ENCODE measurements at places on chromosomes 2 and 18.

DNA sequence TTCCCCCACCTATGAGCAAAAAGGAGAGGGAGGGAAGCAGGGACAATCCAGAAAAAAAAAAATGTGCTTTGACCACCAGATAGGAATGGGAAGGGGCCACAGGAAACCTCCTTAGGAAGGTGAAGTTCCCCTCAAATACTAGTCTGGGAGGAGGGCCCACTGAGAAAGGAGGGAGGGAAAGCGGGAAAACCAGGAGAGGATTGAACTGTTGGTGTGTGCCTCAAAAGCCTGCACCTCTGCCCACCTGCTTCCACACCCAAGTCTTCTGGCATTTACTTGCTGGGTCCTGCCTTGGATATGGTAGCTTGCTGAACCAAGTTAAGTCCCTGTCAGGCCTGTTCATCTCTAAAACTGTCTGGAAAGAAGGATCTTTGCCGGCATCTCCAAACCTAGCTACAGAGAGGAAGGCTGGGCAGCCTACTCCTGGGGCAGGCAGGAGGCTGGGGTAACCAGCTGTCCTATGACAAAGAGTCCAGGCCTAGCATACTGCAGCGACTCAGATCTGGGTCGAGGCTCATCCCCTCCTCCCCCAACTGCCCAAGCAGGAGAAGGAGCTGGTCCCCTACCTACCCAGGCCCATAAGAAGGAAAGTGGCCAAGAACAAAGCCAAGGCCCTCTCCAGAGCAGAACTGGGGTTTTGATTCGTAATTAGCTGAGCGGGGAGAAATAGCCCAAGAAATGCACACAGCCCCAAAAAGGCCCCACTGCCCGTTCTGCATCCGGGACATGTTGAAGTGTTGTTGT, 3.0 kb downstream of the EN1 start:
- DNase-seq, result peak; percentile 26

GRCh38 chr2:231707625-231707926, 749 bp upstream of the PTMA start:
- DNase-seq, result no peak

- peak; percentile 44 for DNase-seq
Observed at GRCh38 chr2:62423883-62424458, 82.0 kb downstream of the TMEM17 start.

GRCh38 chr2:12855508-12855907, 138.8 kb downstream of the TRIB2 start:
- no peak for DNase-seq

GRCh38 chr2:53751728-53752127, 15.9 kb upstream of the CHAC2 start:
- no peak for DNase-seq

DNA sequence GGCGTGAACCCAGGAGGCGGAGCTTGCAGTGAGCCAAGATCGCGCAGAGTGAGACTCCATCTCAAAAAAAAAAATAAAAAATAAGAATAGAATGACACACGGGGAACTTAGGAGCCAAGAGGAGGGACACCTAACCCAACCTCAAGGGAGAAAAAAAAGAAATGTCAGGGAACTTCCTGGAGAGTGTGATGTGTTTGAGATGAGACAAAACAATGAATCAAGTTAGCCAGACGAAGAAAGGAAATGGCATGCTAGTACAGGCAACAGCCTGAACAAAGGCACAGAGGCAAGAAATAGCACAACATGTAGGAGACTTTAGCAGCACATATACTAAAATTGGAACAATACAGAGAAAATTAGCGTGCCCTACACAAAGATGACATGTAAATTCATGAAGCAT, 36.7 kb upstream of the PAPOLG start:
- no peak for DNase-seq

DNA sequence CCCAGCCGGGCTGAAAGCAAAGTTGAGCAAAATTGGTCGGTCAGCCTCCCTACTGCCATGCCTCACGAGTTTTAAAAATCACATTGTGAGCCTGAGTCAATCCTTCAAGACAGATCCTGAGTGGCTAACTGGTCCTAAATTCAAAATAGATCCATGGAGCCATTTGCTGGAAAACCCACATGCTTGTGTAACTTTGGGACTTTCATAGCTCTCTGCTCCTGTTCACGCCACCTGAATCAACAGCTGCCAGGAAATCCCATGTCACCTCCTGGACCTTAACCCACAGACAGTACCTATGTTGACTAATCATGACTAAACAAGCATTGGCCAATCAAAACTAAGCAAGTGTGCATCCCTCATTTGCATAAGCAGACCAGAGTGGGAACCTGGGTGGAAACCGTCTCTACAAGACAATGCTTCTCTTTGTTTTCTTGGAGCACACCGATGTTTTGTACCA, 42.8 kb upstream of the LDLRAD4 start:
- DNase-seq, result no peak

DNA sequence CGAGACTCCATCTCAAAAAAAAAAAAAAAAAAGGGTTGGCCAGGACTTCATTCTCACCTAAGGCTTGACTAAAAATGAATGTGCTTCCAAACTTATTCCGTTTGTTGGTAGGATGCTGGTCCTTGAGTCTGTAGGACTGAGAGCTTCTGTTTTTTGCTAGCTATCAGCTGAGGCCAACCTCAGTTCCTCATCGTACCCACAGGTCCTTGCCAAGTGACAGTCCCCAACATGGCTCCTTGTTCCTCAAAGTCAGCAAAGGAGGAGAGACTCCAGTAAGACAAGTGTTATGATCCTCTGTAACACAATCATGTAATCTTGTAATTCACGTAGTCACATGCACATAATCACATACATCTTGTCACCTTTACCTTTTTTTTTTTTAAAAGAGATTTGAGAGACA, 37.0 kb downstream of the HAUS1 start:
- DNase-seq, result no peak

- no peak for DNase-seq
Observed at GRCh38 chr2:149040451-149040850, 2.0 kb downstream of the LYPD6B start.

DNA sequence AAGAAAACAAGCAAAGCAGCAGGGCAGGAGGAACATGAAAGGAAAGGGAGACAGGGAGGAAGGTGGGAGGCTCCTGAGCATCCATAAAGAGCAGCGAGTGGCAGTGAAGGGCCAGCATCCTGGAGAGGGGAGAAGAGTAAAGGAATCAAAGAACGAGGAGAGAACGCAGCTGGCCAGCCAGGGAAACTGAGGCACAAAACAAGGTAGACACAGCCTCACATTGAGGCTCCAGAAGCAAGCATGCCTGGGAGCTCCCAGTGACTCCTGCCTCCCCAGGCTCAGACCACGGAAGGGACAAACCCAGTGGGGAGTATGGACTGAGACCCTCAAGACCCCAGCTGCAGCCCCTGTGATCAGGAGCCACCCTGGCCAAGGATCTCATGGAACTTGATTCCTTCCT, 14.0 kb upstream of the TNS1 start:
- no peak for DNase-seq

- no peak for DNase-seq
Observed at GRCh38 chr18:4203568-4204437, 251.3 kb downstream of the DLGAP1 start.

- DNase-seq, result no peak
Observed at GRCh38 chr18:38868757-38869156, 1303.2 kb upstream of the CELF4 start.

- DNase-seq, result no peak
Observed at GRCh38 chr2:105748566-105748965, 3.9 kb downstream of the NCK2 start.

DNA sequence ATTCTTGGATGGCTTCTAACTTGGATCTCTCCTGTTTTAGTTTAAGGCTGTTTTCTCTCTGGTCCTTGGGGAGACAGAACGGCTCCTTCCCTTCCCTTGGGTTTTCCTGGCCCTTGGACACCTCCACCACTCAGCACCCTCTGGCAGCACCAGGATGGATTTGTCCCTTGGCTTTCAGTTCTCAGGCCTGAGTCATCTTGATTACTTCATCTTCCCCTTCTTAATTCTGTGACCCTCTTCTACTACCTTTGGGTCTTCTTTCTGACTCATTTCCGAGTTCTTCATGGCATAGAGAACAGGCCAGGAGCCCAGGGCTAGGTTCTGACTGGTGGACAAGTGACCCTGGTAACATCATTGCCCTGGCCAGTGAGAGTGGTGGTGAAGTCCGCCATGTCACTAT, 14.9 kb downstream of the IGFBP2 start:
- no peak for DNase-seq

DNA sequence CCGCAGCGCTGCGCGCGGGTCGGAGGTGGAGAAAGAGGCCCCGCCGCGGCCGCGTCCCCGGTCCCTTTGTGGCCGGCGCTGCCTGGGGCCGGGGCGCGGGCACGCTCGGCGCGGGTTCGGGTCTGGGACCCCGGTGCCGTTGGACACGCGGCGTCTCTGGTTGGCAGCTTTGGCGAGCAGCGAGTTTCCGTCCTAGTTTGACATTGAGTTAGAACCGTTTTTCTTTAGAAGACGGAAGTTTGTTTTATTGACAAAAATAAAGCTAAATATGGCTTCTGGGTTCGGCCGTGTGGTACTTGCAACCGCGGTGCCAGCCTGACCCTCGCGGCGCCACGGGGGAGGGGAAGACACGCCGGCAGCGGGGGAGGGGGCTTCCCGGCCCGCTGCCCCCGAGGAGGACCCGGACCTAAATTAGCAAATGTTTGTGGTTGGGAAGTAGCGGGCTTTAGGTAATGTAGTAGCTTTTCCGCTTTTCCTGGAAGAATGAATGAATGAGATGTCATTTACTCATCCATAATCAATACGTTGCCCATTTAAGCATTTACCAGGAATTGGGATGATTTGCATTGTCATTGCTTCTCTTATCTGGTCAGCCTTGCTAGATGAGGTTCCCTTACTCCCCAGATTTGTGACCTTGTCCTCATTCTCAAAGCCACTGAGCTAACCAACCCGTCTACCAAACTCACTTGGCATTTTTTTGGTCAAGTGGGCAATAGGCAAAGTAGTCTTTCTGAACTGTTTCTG, 530 bp downstream of the GALNT1 start:
- no peak for DNase-seq

- no peak for DNase-seq
Observed at GRCh38 chr2:29509397-29509796, 394.2 kb downstream of the CLIP4 start.

DNA sequence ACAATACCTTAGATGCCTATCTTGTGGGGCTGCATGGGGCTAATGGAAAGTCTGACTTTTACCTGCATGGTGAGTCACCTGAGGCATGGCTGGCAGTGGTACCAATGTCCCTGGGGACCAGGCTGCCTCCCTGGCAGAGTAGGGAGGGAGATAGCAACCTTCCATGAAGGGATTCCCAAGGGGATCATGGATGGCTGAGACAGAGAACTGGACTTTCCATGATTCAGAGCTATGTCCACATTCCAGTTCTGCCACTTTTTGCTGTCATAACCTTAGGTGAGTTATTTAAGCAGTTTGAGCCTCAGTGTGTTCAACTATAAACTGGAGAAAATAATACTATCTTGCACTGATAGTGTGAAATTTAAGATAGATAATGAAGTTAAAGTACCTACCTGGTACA, 178.6 kb downstream of the SETBP1 start:
- DNase-seq, result no peak

DNA sequence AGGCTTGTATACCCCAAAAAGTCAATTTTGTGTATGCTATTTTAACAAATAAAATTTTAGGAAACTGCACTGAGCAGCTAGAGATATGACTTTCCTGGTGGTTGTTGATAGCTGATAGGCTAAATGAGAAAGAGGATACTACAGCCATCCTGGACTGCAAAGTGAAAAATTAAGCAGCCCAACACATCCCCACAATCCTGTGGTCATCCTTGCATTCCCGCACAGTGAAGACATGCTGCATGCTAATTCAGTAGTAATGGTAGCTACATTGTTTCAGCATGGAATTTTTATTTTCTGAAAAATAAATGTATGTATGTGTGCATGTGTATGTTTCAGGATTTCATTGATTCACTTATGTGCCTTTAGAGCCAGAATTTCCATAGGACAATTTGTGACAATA, 124.2 kb upstream of the CCDC68 start:
- no peak for DNase-seq

- DNase-seq, result no peak
Observed at GRCh38 chr2:26462511-26463243, 15.2 kb downstream of the OTOF start.

DNA sequence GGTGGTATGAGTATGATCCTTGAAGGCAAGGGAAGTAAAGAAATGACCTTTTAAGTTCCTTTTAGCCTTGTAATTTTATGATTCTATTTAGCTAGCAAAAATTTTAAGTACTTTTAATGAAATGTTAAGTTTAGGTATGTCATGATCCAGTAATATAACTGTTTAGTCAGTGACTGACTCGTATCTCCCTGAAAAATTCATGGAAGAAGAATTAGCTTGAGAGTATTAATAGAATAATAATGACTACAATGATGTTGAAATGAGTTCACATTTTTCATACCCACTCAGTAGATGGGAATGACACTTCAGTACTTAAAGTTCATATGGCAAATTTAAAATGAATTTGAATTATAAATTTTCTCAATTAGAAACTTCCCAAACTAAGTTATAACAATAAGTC, 14.6 kb downstream of the RAB3GAP1 start:
- no peak for DNase-seq

- DNase-seq, result no peak
Observed at GRCh38 chr2:215371915-215372897, 60.3 kb downstream of the ATIC start.
